ENCODE measurements at places on chromosomes 7 and 10. TPM values are rescaled to one million over a fixed set of nuclear protein-coding genes. Genes with fewer than 3 reads are reported as not detected.

Gene EPO
- total RNA-seq = not detected

Gene MYL10
- not detected for total RNA-seq

Gene ZNF655
- total RNA-seq = 75.1 TPM

Gene TMEM248
- 131 TPM for total RNA-seq

Gene EN2
- under 0.01 TPM for total RNA-seq

Gene ANKRD26
- total RNA-seq = 15.6 TPM

Gene MARVELD1
- 57.5 TPM for total RNA-seq

Gene PDK4
- total RNA-seq = 0.36 TPM

Gene GPR158
- total RNA-seq = under 0.01 TPM

Gene GDF2
- not detected for total RNA-seq

Gene METTL27
- total RNA-seq = 8.7 TPM

Gene NOS3
- not detected for total RNA-seq

Gene SLC4A2
- total RNA-seq = 61.5 TPM

Gene GPER1
- total RNA-seq = 10.3 TPM

Gene GNG11
- total RNA-seq = 8.8 TPM

Gene TAS2R5
- total RNA-seq = 1.8 TPM

Gene SUGCT
- 21.7 TPM for total RNA-seq

Gene MSMB
- not detected for total RNA-seq

Gene ANKRD22
- under 0.01 TPM for total RNA-seq

Measured in osteoblast (primary cell).